ENCODE measurements at places on chromosomes 1 and 21. TPM values are rescaled to one million over a fixed set of nuclear protein-coding genes. Genes with fewer than 3 reads are reported as not detected.

LCE2C gene
- not detected for polyA plus RNA-seq

LPAR3 gene
- polyA plus RNA-seq = 17.1 TPM

PGBD5 gene
- 16.3 TPM for polyA plus RNA-seq

RIMKLA gene
- 3.2 TPM for polyA plus RNA-seq

IFT25 gene
- 15.0 TPM for polyA plus RNA-seq

CFAP107 gene
- polyA plus RNA-seq = 0.13 TPM

CD164L2 gene
- polyA plus RNA-seq = 3.3 TPM

PIK3R3 gene
- 3.2 TPM for polyA plus RNA-seq

CAPN8 gene
- 0.20 TPM for polyA plus RNA-seq

DDR2 gene
- 1.00 TPM for polyA plus RNA-seq

CLCA1 gene
- not detected for polyA plus RNA-seq

DNA sequence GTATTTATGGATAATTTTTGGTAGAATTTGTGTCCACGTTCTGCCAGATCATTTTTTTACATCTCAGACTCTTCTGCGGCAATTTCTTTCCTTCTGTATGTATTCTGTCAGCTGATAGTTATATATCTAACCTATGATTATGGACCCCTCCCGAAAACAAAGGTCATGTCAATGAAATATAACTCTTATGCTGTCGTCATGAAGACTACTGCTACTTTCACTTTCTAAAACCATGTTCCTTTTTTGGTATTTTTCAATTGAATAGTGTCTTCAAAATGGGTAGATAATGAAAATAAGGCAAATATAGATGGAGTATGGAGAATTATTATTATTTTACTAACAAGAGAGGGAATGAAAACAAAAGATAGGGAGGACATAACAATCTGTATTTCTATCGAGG lies 3.2 kb downstream of the ANGPTL1 start:
- no peak for DNase-seq

GRCh38 chr1:94727846-94728715 lies 92.1 kb upstream of the SLC44A3 start:
- no peak for DNase-seq

- DNase-seq = no peak
Observed at GRCh38 chr21:43322311-43322710, 104.6 kb downstream of the SIK1 start.

DNA sequence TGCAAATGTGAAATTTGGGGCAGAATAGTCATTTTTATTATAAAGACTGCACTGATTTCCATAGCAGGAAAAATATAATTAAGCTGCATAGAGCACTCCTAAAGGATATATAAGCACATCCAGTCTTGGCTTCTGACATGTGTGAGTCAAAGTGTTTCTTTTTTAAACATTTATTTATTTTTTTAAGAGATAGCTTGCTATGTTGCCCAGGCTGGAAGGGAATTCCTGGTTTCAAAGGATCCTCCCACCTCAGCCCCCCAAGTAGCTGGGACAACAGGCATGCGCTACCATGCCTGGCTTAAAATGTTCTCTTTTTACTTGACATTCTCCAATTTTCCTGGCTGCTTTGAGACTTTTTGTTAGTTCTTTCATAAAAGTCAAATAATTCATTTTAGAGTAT lies 126.1 kb downstream of the HMCN1 start:
- no peak for DNase-seq

GRCh38 chr1:203768256-203768655 lies 3.3 kb downstream of the LAX1 start:
- no peak for DNase-seq

GRCh38 chr1:191290441-191290840 lies 812.8 kb upstream of the BRINP3 start:
- no peak for DNase-seq

GRCh38 chr1:202343652-202344349 lies 2.1 kb upstream of the UBE2T start:
- DNase-seq = no peak

DNA sequence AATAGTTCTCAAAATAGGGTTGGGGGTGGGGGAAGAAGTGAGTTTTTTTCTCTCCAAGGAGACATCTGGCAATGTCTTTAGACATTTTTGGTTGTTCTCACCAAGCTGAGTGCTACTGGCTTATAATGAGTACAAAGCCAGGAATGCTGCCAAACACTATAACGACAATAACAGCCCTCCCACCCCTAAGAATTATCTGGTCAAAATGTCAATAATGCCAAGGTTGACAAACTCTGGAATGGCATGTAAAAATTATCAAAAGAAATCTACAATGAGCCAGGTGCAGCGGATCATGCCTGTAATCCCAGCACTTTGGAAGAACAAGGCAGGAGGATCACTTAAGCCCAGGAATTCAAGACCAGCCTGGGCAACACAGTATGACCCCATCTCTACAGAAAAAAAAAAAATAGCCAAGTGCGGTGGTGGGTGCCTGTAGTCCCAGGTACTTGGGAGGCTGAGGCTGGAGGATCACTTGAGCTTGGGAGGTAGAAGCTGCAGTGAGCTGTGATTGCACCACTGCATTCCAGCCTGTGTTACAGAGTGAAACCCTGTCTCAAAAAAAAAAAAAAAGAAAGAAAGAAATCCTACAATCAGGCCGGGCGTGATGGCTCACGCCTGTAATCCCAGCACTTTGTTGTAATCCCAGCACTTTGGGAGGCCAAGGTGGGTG lies 2.5 kb downstream of the ATP5PF start:
- no peak for DNase-seq

GRCh38 chr1:232250838-232251237 lies 379.1 kb downstream of the SIPA1L2 start:
- no peak for DNase-seq

- no peak for DNase-seq
Observed at GRCh38 chr1:244113532-244114320, 62.6 kb downstream of the ZBTB18 start.

DNA sequence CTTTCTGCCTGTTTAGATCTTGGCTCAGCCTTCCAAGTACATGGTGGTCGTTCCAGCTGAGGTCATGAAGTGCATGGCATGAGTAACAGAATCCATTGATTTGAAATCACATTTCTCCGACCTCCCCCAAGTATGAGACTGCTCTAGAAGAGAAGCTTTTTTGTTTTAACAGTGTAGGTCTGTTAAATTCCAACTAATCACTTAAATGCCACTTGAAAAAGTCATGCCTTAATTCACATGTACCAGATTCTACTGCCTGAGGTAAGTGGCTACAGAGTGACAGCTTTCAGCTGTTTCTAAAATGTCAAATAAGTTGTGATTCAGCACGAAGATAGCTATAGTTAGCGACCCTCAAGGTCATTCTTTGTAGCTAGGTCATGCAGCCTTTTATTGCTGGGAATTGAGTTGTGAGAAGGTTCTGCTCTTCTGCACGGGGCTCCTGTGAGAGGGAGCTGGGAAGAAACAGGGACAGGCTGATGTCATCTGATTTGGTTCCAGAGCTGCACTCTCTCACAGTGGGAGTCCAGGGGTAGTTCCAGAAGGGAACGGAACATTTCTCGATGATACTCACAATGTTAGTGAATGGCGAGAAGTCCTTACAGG lies 112.7 kb downstream of the VPS13D start:
- DNase-seq = no peak

GRCh38 chr21:35561116-35561515 lies 499.2 kb downstream of the SETD4 start:
- no peak for DNase-seq

DNA sequence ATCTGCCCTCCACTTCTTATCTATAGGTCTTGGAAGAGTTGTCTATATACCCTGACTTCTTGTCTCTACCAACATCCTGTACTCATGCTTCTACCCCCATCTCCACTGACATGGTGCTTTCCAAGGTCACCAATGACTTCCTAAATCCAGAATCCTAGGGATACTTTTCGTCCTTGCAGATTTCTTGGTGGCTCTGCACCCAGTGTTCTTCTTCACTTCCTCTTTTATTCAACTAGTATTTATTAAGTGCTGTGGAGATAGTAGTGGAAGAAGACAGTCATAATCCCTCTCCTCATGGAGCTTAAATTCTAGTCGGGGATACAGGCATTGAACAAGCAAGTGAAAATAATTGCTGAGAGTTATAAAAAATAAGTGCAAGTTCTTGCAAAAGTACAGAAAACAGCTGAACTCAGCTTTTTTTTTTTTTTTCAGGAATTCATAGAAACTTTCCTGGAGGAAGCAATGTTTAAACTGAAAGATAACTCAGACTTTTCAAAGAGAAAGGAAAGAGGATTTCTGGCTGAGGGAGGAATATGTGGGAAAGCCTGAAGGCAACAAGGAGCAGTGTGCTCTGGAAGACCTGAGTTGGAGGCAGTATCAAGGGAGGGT lies 38.2 kb upstream of the CYP4B1 start:
- no peak for DNase-seq

DNA sequence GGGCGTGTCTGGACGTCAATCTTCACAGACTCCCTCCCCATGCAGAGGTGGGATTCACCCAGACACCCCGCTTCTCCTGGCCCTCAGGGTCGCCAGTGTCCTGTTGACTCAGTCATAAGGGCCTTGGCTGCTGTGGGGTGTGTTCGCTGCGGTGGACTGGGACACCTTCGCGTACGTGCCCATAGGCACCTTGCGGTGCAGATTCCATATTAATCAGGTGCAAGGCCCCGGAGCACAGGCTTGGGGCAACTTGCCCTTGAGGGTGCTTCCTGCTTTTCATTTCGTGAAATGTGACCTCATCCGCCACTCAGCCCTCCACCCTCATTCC lies 398 bp upstream of the SLC30A10 start:
- DNase-seq = no peak

DNA sequence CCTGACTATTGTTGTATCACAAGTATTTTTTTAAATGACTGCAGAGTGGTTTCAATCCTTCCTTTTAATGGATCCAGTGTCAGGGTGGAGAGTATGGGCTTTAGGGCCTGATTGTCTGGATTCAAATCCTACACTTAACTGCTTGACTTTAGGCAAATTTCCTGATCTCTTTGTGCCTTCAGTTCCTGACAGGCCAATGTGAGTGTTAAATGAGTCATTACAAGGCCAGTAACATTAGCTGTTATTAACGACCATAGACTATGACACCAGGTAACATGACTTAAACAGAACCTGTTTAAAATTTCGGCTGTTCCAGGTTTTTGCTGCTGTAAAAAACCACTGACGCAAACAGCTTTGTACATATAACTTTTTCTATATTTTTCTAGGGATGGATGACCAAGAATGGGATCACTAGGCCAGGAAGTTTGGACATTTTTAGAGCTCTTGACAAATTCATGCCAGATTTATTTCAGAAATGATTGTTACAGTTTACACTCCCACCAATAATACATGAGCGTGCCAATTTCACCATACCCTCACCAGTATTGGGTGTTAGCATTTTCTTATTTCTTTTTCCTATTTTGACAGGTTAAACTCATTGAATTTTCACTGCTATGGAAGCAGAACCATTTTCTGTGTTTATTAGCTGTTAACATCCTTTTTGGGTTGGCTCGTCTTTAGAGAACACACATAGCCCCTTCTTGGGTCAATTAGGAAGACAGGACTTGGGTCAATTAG lies 11.3 kb downstream of the ZNF362 start:
- no peak for DNase-seq

DNA sequence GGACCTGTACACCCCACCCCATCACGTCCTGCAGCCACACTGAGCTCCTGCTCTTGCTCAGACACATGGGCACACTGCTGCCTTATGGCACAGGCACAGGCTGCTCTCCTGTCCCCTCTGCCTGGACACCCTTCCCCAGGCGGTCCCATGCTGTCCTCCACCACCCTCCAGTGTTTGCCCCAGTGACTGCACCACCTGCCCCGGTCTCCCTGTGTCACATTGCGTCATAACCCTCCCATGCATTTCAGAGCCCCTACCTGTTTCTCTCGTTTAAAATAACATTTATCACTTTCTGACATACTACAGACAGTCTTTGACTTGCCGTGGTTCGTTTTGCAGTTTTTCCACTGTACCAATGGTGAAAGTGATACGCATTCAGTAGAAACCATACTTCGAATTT lies 159.2 kb downstream of the CAMTA1 start:
- DNase-seq = no peak

GRCh38 chr1:213260311-213261075 lies 209.5 kb downstream of the RPS6KC1 start:
- DNase-seq = no peak

- no peak for DNase-seq
Observed at GRCh38 chr1:89611721-89612120, 21.2 kb upstream of the LRRC8C start.
